ENCODE measurements at places on chromosomes 16 and 17.

DNA sequence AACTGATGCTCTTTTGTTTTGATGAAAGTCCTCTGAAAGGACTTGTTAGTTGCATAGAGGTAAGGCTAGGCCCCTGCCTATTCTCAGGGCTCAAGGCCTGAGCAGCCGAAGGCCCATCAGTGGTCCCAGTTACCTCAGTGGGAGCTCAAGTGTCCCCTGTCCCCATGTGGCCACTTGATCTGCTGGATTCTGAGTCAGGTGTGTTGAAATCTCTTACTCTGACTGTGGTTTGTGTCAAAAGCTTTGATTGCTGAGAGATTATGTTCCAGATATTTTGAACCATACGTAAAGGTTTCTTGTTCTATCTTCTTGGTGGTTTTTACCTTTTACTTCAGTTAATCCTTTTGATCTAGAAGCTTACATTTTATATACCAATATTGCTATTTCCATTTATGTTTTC, 191.7 kb downstream of the LGALS9B start:
- no peak for DNase-seq

GRCh38 chr17:27384726-27385125, 71.5 kb upstream of the KSR1 start:
- no peak for DNase-seq

DNA sequence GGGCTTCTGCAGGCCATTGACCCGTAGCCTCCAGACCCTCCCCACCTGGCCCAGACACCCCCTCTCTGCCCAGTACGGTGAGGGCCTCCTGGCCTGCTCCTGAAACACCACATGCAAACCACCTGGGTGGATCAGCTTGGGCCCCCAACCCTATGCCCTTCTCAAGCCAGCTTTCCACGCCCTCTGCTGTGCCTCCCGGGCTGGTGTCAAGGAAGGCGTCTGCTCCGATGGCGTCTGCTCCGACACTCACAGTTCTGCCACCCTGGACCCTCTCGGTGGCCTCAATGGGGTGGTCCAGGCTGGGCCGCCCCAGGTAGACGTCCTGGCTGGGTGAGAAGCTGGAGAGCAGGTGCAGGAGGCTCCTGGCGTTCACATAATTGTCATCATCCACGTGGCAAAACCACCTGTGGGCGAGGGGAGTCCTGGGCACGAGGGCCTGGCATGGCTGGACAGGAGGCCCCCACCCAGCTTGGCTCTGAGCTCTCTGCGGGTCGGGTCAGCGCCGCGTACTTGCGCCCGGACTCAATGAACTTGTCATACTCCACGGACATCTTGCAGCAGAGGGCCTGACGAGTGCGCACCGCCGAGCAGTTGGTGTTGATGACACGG, 1.4 kb downstream of the RFNG start:
- DNase-seq, result no peak

DNA sequence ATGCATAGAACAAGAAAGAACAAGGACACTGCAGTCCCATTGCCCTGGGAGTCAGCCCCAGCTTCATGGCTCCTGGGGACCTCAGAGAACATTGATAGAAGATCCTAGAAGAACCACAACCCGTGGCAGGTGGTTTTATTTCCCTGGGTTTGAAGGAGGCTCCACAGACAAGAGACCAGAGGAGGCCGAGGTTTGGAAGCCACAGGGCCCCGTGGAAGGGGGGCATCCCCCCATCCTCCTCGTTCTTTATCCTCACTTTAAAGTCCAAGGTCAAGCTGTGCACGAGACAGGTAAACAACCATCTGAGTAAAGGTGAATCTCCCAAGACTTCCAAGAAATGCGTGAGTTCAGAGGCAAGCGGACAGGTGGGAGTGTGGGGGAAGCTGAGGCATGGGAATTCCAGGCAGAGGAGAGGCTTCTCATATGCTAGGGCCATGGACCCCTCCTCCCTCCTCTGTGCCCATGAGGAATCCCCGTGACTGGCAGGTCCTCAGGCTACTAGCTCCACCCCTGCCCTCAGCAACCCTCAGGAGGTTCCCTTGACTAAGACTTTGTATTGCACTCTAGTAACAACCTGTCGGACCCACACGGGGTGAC, 849 bp upstream of the SULT1A1 start:
- DNase-seq, result no peak

DNA sequence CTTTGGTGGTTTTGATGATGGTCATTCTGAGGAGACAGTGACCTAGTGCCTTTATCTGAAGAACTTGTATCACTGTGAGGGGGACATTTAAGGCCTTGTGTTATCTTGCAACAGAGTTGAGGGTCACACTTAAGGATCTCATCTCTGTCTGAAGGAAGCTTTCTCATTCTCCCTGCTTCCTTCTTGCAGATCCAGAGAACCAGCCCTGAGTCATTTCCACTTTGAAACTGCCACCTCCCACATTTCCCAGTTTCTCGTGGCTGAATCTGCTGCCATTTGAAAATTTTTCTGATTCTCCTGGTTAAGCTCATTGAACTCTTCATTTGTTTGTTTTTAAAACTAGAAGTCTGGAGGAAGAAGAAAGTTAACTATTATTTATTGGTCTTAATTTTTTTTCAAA, 190.2 kb upstream of the CDH11 start:
- DNase-seq, result no peak

DNA sequence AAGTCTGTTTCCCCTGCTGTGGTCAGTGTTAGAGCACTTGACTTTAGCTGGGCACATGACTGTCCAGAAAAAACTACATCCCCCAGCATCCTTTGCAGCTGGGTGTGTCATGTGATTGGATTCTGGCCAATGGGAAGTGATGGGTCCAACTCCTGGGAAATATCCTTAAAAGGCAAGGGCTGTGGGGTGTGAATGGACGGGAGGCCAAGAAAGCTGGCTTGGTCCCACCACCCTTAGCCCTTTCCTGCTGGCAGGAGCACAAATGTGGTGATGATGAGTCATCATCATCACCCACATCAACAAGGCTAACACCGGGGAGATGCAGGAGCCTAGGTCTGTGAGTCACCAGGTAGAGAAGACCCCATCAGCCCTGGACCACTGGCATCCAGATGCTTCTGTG, 341.7 kb downstream of the C16orf95 start:
- no peak for DNase-seq

- no peak for DNase-seq
Measured at GRCh38 chr17:52207796-52208195, 49.3 kb upstream of the CA10 start.

GRCh38 chr17:9175700-9176467, 154.6 kb downstream of the NTN1 start:
- no peak for DNase-seq

GRCh38 chr16:31460582-31461002, 1.3 kb downstream of the ARMC5 start:
- DNase-seq, result no peak

GRCh38 chr17:27269201-27269600, 24.7 kb upstream of the WSB1 start:
- DNase-seq, result no peak

DNA sequence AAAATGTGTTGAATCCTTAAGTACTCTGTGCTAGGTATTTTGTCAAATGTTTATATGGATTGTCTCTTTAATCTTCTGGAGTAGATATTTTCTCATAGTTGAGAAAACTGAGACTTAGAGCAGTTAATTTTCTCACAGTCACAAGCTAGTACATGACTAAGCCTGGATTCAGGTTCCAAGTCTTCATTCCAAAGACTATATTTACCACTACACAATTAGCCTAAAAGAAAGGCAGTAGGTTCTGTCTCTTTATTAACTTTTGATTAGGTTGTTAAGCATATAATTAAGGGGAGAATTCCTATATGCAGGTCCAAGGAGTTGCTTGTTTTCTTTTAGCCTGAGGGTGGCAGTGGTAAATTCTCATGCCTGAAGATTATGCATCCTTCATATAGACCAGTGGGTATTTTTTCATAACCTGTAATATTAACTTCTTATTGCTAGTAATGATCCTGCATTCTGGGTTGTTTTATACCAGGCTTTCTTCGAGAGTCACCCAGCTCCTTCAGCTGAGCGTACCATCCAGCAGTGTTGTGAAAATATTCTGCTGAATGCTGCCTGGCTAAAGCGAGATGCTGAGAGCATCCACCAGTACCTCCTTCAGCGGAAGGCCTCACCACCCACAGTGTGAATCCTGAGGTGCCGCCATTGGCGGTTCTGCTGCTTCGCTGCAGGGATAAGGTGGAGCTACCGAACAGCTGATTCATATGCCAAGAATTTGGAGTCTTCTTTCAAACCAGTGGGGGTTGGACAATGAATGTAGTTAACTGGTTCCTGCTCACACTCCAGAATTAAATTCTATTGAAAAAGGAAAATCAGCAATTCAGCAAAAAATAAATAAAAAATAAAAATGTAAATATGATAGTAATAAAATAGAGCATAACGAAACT, 28.2 kb upstream of the KPNB1 start:
- no peak for DNase-seq

DNA sequence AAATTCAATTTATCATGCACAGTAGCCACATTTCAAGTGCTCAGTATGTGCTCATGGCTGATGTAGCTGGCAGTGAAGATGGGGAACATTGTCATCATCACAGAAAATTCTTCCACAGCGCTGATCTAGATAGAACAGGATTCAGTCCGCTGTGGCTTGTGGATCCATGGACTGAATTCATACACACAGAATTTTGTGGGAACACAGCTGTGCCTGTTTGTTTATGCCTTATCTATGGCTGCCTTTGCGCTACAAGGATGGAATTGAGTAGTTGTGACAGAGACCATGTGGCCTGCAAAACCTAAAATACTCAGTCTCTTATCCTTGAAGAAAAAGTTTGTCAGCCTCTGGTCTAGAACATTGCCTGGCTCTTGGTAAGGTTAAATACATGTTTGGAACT, 128.4 kb downstream of the PRKCB start:
- no peak for DNase-seq

GRCh38 chr17:55931446-55931845, 180.6 kb downstream of the PCTP start:
- no peak for DNase-seq

- no peak for DNase-seq
Measured at GRCh38 chr16:87976665-87977064, 25.4 kb downstream of the BANP start.
